Caki2 (cell line): ENCODE measurements at places on chromosomes 3 and 15. TPM values are rescaled to one million over a fixed set of nuclear protein-coding genes. Genes with fewer than 3 reads are reported as not detected.

ZNF860 gene
- total RNA-seq = 3.5 and 6.3 TPM in 2 replicates

VEPH1 gene
- 79.0 and 127 TPM in 2 replicates for total RNA-seq

COL6A6 gene
- total RNA-seq = not detected in 2 replicates

IL16 gene
- not detected in 2 replicates for total RNA-seq

BCL6 gene
- 1.8 and 3.0 TPM in 2 replicates for total RNA-seq

AGBL1 gene
- total RNA-seq = not detected in 2 replicates

SERPINI1 gene
- 0.51 and 2.5 TPM in 2 replicates for total RNA-seq

LSMEM2 gene
- not detected in 2 replicates for total RNA-seq
